ENCODE measurements at places on chromosomes 6 and 20. TPM values are rescaled to one million over a fixed set of nuclear protein-coding genes. Genes with fewer than 3 reads are reported as not detected.

- H3K27ac ChIP-seq, result 0 out of 2 replicates have a peak overlapping the region, but pooled peaks have one; percentile 55
- H3K4me1 ChIP-seq, result peaks cover 8% of the 10 kb centered on the region
These were observed 2.2 kb downstream of the PSMA7 start for GRCh38 chr20:62141043-62141396.

DNA sequence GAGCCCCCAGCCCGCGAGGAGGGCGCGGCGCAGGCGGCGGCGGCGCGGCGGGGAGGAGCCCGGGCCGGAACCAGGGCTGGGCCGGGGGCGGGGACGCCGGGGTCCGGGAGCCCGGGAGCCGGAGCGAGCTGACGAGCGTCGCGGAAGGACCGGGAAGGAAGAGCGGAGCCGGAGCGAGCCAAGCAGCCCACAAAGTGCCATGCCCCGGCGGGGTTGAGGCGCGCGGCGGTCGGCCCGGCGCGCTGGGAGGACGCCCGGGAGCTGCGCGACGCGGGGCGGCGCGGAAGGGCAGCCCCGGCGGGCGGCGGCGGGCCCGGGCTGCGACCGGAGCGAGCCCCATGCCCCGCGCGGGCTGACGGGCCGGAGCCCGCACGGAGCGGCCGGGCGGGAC lies 289 bp downstream of the FOXP4 start:
- H3K27me3 ChIP-seq, result peaks cover 82% of the 10 kb centered on the region
- H3K4me1 ChIP-seq, result peaks cover 37% of the 10 kb centered on the region
- H3K27ac ChIP-seq, result no peak overlapping the region
- peak; percentile 62 for DNase-seq
- H3K36me3 ChIP-seq, result no peaks in the 10 kb centered on the region

Gene CCM2L
- 13.3 TPM for total RNA-seq

Gene HLA-DRA
- total RNA-seq, result 4.4 TPM

DNA sequence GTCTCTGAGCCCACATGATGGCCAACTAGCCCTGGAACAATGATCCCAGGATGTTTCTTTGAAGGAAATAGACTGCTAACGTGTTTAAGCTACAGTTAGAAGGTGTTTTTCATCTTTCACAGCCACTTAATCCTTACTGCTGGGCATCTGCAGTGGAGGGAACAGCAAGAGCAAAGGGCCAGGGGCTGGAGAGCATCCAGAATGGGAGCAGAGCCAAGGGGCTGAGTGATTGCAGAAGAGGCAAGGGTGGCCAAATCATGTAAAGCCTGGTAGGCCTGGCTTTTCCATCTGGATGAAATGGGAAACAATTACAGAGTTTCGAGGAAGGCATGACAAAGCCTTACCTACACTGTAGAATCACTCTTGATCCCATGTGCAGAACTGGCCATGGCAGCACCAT lies 18.7 kb upstream of the LAMP5 start:
- H3K4me1 ChIP-seq, result no peaks in the 10 kb centered on the region
- no peaks in the 10 kb centered on the region for H3K36me3 ChIP-seq
- no peaks in the 10 kb centered on the region for H3K27me3 ChIP-seq
- no peak for DNase-seq

DNA sequence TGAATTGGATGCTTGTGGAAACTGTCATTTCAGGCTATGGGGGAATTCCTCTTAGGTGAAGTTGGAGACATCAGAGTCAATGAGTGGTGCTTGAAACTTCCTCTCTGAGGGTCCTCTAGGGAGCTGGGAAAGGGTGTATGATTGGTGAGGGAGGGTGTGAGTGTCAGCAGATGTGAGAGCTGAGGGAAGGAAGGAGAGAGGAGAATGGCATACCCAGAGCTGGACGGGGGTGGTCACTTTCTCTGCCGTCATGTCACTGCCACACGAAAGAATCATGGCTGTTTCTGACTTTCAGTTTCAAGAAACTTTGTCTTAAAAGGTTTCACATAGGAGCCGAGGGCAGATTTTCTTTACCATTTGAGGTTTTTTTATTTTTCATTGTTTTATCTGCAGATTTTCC lies 50.3 kb downstream of the DEK start:
- no peak for DNase-seq
- no peaks in the 10 kb centered on the region for H3K27me3 ChIP-seq
- no peak overlapping the region for H3K27ac ChIP-seq
- H3K4me1 ChIP-seq, result no peaks in the 10 kb centered on the region
- H3K36me3 ChIP-seq, result peaks cover 3% of the 10 kb centered on the region

Gene TASP1
- total RNA-seq, result 8.0 TPM

Data from GM23338 (cell line).